ENCODE measurements at places on chromosomes 2 and 18.
A peak's percentile ranks its signal among the peaks of the same experiment; 100 is the strongest.

DNA sequence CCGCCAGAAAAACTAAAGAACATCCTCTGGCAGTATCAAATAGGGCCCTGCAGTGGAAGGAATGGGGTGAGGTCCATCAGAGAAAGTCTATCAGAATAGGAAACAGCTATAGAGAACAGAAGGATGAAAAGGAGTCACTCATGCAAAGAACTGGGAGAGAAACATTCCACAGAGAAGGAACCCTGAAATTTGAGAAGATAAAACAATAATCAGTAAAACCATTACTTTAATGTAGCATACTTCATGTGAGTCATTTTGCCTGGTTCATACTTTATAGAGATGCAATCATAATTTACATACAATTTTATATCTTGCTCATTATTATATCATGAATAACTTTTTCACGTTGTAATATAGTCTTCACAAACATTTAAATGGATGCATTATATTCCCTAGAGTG, 402.2 kb downstream of the NCKAP5 start:
- DNase-seq: no peak

DNA sequence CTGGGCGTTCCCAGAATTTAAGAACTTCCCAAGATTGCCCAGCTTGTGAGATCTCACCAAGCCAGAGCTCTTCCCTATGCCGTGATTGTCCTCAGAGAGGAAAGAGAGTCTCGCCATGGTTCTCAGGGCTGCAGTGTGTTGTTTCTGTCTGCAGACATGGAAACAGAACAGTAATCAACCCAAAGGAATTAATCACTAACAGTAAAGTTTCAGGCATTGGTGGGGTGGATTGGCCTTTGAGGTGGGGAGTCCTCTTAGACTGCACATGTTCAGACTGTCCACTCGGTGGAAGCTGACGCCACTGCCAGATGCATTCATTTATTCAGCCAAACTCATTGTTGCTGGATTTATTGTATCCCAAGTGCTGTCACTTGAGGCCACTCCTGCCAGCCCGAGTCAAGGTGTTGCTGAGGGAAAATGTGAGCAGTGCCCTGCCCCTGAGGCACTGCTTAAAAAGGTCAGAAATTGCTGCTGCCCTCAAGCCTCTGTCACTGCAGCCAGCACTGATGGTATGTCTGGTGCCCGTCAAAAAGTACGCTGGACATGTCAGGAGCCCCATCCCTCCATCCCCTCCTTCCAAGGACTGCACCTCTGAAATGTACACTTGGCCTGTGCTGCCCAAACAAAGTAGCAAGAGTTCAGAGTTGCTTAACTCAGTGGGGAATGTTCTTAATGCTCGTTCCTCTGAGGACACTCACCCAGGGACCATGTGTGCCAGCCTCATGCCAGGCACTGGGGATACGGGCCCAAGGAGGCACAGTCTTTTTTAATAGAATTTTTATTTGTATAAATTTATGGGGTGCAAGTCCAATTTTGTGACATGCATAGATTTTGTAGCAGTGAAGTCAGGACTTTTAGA, 201.0 kb downstream of the GLI2 start:
- DNase-seq: peak; percentile 87

DNA sequence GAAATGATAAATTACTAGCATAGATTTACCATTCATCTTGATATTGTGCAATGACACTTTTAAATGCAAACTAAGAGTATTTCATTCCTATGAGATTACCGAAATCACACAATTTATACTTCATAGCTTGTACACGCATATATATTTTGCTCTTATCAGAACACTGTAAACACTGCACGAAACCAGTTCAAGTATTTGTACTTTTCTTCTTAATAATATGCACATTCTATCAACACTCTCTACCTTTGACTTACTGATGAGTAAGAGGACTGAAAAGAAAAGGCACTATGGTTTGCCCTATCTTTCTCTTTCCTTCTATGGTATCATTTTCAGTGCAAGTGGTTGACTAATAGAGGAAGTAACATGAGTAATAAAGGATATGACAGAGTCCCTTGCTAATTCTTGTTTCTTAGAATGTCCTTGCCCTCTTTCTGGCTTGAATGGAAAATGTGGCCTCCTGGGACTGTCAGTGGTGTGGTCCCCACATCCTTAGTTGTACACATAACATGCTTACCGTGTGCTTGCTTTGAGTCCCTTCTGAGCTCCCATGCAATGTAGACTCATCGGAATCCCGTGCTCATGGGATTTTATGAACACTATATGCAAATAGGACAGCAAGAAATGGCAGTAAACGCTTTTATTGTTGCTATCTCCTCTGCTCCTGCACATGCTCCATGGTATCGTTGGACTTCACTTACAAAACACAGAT, 363.5 kb upstream of the TNP1 start:
- no peak for DNase-seq

DNA sequence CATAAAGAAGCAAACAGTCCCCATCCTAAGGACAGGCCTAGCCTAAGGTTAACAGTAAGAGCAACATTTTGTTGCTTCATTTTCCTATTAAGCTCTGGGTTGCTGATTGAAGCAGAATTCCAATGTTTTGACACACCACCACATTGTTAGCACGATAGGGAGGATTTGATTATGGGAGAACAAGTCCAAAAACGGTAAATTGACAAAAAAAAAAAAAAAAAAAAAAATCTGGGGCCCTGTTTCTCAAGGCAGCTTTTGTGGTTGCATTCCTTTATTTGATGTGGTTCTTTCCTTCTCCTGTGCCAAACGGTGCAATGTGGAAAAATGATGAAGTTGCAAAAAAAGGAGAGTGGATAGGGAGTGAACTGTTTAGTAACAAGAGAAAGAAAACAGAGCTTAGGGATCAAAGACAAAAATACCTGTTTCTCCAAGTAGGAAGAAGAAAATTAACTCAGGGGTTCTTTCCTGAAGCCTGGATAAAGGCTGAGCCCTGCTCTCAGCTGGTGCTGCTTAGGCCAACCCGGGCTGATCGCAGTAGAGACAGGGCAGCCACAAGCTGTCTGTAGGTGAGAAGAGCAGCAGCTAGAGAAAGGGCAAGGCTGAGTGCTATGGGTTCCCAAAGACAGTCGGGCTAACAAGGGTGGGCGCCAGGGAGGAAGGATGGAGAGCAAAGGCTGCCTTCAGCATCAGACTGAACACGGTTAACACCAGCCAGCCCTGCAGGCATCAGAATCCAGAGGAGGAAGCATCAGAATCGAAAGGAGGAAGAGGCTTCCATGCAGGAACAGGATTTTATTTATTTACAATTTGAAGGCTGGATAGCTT, 167.8 kb upstream of the FOSL2 start:
- DNase-seq: no peak

DNA sequence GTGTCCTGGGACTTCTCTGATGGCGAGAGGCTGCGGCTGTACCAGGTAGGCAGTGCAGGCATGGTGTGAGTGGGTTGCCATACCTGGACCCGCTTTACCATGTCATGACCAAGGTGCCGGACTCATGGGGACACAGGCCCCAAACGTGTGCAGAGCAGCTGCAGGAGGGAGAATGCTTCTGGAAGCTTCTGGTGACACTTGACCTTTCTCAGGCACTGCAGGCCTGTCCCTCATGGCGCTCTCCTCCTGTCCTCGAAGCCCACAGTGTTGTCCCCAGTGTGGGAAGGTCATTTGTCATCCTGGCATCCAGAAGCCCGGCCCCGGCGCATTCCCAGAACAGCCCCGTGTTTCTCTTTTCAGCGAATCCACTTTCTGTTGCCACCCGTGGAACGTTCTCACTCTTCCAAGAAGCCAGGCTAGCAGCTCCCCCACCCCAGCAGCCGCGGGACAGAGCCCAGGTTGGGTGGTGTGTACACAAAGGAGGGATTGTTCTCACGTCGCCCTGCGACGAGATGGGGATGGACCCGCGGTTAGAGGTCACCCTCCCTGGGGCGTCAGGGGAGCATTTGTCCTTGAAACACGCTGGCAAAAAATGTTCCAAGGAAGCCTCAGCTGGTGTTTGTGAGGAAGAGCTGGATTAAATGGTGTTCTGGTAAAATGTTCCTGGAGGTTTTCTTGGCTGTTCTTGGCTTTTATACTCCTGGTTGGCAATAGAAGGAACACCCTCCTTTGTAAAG, 43.7 kb downstream of the SH3BP4 start:
- DNase-seq: peak; percentile 77

- DNase-seq: no peak
Observed at GRCh38 chr2:187481543-187481942, 33.5 kb upstream of the CALCRL start.

GRCh38 chr2:43754180-43754579, 19.7 kb upstream of the DYNC2LI1 start:
- no peak for DNase-seq

DNA sequence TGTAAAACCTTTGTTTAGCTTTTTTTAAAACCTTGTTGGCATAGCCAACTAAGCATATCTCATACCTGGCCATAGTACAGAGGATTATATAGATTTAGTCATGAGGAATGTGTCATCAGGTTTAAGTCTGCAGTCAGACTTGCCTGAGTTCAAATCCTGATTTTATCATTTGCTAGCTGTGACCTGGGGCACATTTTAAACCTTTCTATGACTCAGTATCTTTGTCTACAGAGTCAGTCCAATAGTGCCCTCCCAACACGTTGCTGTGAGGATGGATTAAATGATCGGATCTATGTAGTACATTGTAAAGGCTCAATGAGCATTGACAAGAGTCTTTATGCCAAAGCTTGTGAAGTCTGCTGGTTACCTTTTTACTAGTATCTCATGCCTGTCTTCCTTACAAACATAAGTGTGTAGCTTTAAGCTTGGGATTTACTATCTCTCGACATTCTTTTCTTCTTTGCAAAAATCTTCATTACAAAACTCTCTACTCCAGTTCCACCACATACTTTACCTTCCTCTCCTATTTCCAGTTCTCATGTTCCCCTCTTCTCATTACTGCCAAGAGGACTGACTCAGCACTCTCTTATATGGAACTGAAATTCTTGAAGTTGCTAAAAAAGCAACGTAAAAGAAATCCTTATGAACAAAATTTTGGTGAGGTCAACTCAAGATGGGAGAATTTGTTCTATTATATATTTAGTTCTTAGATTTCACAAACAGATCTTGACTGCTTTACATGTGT, 68.1 kb upstream of the RBMS1 start:
- no peak for DNase-seq

- no peak for DNase-seq
Observed at GRCh38 chr18:32122039-32122438, 30.4 kb downstream of the RNF138 start.

- no peak for DNase-seq
Observed at GRCh38 chr18:5673616-5674015, 129.8 kb upstream of the EPB41L3 start.

- DNase-seq: peak; percentile 78
Observed at GRCh38 chr2:2788076-2788475, 457.0 kb upstream of the MYT1L start.

DNA sequence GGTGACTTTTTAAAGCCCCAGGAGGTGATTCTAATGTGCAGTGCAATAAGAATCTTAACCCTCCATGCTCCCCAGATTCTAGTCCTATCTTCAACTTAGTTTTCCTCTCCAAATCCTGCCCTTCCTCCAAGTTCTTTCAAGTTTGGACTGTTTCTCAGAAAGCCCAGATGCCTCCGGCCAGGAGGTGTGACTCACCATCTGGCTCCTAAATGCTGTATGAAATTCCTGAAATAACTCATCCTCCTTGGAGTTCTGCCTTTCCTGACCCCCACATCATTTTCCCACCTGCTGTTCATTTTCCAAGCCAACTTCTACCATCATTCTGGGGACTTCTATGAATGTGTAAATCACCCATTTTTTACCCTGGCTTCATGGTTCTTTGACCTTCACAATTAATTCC, 118.2 kb upstream of the NOL4 start:
- DNase-seq: peak; percentile 76

GRCh38 chr2:11048335-11049008, 106.8 kb upstream of the SLC66A3 start:
- no peak for DNase-seq

GRCh38 chr2:12177455-12178288, 431.2 kb downstream of the LPIN1 start:
- peak; percentile 83 for DNase-seq

DNA sequence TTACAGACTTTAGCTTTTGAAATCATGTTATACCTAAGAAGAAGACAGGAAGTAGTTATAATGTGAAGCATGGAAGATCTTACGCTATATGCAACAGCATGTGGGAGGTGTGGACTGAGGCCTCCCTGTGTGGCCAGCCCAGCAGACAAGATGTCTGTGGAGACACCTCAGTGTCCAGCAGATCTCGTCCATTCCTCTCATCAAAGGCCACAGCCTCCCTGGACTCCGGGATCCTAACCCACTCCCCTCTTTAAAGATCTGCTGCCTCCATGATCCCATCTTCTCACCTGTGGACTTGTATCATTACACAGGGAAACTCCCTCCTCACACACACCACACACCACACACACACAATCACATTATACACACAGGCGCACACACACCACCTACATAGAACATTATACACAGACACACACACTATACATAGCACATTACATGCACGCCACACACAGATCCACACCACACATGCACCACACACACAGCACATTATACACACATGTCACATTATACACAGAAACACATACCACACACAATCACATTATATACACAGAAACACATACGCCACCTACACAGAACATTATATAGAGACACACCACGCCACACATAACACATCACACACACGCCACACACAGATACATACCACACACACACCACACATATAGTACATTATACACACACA, 89.5 kb downstream of the PXDN start:
- DNase-seq: peak; percentile 41

- no peak for DNase-seq
Observed at GRCh38 chr2:32940316-32940997, 6.3 kb upstream of the LTBP1 start.

GRCh38 chr18:48905513-48905912, 45.3 kb downstream of the SMAD7 start:
- no peak for DNase-seq

- no peak for DNase-seq
Observed at GRCh38 chr2:60629801-60630385, 76.4 kb upstream of the BCL11A start.

GRCh38 chr2:122481717-122482116, 726.3 kb downstream of the TSN start:
- no peak for DNase-seq

DNA sequence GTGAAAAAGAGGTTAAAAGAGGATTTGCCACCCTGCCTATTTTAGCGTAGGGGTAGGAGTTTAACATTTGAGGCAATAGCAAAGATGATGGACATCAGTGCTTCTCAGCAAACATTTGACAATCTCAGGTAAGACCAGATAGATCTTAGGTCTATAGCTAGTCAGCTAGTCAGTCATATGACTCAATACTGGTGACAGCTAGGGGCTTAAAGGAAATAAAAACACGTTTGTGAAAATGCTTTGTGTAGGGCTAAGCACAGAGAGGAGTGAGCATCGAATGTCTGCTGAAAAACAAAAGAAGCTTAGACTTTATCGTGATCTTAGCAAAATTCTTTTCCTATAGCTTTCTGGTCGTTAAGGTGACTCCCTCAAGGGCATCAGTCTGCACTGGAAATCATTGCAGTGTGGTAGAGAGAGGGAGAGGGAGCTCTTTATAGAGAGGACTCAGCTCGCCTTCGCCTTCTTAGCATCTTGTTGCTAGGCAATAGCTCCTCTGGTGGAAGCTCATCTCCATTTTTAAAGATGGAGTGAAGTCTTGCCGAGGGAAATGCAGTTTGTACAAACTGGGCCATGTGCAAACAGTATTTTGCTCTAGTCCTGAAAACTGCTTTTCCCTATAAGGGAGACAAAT, 62.8 kb upstream of the SLC38A11 start:
- no peak for DNase-seq

GRCh38 chr2:86233436-86233835, 34.2 kb downstream of the MRPL35 start:
- DNase-seq: no peak

GRCh38 chr18:52391810-52392559, 52.0 kb downstream of the DCC start:
- DNase-seq: no peak
